ENCODE measurements at places on chromosomes 7 and 10. TPM values are rescaled to one million over a fixed set of nuclear protein-coding genes. Genes with fewer than 3 reads are reported as not detected.

The PITRM1 gene
- 74.5 TPM for total RNA-seq

The LFNG gene
- total RNA-seq: 19.7 TPM

The BMPER gene
- total RNA-seq: not detected

The PRPF18 gene
- total RNA-seq: 20.2 TPM

- DNase-seq: no peak
Observed at GRCh38 chr7:123789817-123790216, 41.0 kb upstream of the WASL start.

DNA sequence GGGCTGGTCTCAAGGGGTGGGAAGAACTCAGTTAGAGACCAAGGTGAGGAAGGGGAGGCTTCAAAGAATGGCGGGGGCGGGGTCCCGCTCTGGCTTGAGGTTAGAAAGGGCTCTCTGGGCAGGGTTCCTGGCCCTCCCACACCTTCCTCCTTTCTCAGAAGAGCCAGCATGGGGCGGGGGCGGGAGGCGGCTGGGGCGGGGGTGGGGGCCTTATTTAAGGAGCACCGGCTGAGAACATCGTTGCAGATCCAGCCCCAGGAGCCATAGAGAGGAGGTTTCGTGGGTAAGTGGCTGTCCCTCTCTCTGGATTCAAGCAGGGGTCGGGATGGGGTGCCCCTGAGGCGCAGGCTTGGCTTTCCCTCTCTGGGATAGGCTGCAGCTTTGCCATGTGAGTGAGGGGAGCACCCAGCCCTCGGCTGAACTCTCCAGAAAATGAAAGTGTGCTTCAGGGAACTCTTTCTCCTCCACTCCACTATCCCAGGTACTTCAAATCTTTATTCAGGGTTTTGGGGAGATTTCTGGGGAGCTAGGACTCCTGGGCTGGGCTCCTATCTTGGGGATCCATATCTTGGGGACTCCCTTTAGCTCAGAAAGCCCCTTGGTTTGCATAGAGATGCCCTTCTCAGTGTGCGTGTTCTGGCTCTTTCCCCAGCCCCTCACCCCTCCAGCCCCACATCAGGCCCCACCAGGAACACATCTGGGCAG lies 3.3 kb upstream of the CUEDC2 start:
- DNase-seq: peak; percentile 48

GRCh38 chr10:21292763-21293517 lies 232.5 kb downstream of the SKIDA1 start:
- no peak for DNase-seq

DNA sequence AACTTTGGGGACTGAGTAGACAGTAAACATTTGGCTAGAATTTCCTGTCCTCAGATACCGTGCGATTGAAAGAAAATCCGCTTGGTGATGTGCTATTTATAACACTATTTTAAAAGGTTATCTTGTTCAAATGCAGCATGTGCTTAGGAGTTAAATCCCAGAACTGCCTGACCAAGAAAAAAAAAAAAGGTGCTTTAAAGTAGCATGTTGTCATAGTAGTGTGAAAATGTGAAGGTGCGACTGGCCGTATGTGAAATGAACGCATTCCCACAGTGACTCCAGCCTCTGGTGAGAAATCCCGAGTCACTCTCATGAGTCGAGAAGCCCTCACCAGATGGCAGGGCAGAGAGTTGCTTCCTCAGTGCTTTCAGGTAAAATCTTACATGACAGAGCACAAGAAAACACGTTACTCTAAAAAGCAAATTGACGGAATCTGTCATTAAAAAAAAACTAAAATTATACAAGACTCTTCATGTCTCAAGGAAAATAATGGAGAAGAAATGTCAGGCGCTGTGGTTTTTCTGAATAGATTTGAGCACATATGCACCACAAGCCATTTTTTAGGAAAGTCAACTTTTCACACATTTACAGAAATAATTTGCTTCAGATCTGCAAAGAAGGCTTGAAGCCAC lies 18.4 kb upstream of the KLF6 start:
- peak; percentile 66 for DNase-seq

DNA sequence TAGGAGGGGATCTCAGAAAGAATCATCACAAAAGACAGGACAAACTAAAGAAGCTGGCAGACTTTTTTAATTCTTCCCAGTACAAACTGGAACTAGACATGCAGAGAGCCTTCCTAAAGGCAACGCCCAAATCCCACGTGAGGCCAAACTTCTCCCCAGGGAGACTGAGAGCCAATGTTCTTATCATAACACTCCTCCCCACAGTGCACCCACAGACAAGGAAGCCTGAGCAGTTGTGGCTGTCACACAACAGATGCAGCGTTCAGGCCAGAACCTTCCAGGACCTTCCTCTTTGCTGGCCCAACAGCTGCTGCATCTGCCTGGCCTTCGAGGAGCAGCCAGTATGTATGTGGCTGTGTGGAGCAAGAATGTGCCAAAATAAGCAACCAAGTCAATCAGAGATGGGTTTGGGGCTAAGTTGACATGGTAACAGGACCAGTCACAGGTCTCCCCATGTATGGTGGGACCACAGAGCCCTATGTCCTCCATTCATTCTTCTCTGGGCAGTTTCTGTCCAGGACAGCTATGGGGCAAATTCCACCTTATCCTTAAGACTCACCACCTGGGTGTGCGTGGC lies 34.9 kb downstream of the SRPK2 start:
- no peak for DNase-seq

DNA sequence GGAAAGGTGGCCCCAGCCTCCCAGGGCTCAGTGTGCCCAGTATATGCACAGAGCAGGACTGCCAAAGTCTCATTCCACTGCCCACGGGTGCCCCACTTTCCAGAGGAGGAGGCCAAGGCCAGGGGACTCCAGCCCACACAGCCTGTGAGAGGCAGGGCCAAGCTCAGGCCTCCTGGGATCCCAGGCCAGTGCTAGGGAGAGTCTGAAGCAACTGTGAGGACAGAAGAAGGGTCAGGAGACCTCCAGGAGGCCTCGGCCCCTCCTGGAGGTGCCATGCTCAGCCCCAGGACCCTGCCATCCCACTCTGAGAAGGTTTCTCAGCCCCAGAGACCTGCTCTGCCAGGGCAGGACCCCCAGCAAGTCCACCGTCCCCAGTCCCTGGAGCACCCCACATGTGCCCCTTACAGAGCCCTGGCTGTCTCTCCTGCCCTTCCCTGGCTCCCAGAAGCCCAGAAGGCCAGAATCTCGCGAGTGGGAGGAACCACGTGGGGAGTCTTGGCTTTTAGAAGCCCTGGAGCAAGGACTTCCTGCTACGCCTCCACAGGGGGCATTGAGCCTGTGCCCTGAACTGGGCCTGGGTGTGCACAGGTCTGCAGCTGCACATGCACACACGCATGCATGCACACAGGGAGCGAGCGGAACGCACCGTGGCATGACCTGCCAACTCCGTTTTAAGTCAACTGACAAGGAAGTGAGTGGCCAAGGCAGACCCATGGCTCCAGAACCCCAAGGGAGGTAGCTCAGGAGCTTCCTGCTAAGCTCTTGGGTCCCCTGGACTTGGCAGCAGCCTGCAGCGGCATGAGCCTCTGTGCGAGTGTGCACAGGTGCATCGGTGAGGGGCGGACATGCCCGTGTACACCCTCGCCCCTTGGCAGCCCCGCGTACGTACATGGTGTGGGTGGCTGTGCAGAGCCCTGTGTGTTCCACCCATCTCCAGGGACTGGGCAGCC lies 33.6 kb downstream of the ZCCHC24 start:
- no peak for DNase-seq

GRCh38 chr10:69684981-69685353 lies 54.9 kb downstream of the FAM241B start:
- DNase-seq: no peak

DNA sequence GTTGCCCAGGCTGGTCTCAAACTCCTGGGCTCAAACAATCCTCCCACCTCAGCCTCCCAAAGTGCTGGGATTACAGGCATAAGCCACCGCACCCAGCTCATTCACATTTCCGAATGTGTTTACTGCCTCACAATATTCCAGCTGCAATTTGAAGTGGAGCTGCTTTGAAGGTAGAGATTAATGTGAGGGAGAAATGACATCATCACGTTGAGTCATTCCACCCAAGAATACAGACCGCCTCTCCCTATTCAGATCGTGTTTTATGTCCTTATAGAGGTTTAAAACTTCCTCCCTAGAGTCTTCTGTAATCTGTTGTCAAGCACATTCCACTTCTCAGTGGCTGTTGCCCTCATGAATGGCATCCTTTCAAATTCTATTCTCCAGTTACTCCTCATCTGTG lies 100.4 kb upstream of the PDGFA start:
- DNase-seq: peak; percentile 59

GRCh38 chr10:60413306-60414012 lies 23.8 kb upstream of the ANK3 start:
- DNase-seq: no peak

- no peak for DNase-seq
Observed at GRCh38 chr10:120103738-120104560, 211.4 kb downstream of the SEC23IP start.

DNA sequence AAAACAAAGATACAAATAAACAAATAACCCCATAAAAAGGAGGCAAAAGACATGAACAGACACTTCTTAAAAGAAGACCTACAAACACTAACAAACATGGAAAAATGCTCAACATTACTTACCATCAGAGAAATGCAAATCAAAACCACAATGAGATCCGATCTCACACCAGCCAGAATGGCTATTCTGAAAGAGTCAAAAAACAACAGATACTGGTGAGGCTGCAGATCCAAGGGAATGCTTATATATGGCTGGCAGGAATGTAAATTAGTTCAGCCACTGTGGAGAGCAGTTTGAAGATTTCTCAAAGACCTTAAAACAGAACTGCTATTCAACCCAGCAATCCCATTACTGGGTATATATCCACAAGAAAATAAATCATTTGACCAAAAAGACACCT lies 80.4 kb upstream of the NRP1 start:
- DNase-seq: no peak

DNA sequence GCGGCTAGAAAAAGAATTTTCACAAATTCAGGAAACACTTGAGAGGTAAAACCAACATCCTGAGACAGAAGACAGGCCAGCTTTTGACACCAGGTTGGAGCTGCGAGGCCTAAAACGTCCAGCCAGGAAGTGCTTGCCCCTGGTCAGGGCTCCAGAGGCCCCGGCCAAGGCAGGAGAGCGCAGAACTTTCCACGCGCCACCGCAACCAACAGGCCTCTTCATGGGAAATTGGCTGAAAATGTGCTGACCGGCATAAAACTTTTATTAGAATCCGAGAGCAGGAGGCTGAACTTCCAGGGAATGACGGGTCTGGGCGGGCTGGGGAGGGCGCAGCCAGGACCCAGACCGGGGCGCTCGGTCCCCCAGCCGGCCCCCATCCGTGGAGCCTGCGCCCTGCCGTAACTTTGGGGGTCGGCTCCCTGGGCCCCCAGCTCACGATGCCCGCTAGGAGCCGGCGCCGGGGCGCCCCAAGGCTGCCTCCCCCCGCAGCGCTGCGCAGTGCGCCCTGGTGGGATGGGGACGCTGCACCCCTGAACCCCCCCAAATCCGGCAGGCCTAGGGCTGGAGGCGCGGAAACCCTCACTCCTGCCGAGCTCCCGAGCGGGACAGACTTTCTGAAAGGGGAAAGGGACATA lies 414.0 kb upstream of the MKI67 start:
- DNase-seq: no peak

DNA sequence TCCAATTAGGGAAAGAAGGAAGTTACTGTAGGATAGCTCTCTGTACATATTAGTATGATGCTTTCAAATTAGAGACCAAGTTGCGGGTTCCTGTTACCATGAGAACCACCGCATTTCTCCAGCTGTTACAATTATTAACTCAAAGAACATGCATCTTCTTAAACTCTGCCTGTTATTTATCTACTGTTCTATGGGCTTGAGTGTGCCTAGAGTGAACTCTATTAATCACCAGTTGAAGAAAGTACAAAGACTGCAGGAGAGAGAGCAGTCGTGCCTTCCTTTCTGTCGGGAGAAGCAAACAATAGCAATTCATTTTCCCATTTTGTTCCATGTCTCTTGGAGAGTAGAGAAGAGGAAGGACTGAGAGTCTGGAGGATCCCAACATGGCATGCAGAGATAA lies 1071.2 kb downstream of the TYW1 start:
- no peak for DNase-seq

DNA sequence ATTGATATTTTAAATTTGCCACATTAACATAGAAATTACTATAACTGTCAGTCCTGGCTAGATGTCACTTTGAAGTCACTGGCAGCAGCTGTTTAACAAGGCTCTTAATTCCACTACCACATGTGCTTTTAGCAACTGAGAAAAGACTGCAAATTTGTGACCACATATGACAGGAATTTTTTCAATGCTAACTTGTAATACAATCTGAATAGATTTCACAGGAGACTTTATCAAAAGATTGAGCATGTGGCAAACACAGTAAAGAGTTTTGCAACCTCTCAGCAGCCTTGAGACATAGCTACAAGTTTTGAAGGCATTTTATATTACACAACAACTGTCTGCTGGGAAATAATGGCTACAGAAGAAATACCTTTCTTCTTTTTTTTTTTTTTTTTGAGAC lies 73.0 kb downstream of the MICU1 start:
- no peak for DNase-seq

DNA sequence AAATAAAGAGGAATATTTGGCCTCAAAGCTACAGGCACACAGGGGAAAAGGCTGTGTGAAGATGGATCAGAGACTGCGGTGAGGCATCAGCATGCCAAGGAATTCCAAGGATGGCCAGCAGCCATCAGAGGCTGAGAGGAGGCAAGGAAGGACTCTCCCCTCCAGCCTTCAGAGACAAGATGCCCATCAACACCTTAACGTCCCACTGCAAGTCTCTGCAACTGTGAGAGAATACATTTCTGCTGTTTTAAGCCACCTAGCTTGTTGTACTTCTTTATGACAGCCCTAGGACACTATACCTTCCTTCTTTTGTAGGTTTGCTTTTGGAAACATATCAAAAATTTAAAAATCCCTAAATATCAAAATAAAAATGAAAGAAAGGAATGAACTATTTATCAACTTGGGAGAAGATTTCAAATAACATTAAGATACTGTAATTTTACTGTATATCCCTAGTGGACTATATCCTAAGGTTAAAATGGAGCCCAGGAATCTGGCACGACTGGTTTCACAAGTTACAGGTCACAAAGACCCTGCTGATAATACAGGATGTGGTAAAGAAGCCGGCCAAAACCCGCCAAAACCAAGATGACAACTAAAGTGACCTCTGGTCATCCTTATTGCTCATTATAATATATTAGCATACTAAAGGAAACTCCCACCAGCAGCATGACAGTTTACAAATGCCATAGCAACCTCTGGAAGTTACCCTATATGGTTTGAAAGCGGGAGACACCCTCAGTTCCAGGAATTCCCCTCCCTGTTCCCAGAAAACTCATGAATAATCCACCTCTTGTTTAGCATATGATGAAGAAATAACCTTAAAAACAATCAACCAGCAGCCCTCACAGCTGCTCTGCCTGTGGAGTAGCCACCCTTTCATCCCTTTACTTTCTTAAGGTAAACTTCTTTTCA lies 185.2 kb downstream of the AVL9 start:
- no peak for DNase-seq

DNA sequence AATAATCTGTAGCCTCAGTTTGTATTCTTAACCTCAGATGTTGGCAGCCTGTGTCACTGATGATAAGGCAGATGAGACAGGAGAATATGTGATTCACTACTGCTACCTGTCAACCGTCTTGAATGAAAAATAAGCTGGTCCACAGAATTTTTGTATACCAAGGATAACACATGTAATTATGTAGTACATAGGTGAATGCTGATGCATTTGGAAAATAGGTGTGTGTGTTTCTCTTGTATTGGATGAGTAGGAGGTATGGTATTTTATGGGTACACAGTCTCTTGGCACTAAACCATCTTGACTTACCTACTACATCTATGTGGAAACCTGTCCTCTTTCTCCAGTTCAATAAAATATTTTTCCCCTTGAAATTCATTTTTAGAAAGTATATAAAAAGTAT lies 20.7 kb upstream of the ZRANB1 start:
- no peak for DNase-seq

GRCh38 chr10:48554246-48554645 lies 50.6 kb downstream of the ARHGAP22 start:
- DNase-seq: no peak

- DNase-seq: no peak
Observed at GRCh38 chr10:107417446-107417845, 252.9 kb upstream of the SORCS1 start.
